Epithelial cell of umbilical artery (primary cell): ENCODE measurements at places on chromosomes 2 and 18. TPM values are rescaled to one million over a fixed set of nuclear protein-coding genes. Genes with fewer than 3 reads are reported as not detected.

The CWC22 gene
- total RNA-seq, result 15.3 and 17.3 TPM in 2 replicates

The SERPINB7 gene
- under 0.01 and 0.30 TPM in 2 replicates for total RNA-seq

The HJURP gene
- 23.1 and 26.0 TPM in 2 replicates for total RNA-seq

The WNT10A gene
- total RNA-seq, result not detected in 2 replicates

The CNDP1 gene
- not detected in 2 replicates for total RNA-seq

The DSG1 gene
- total RNA-seq, result not detected in 2 replicates

The LYG1 gene
- not detected in 2 replicates for total RNA-seq

The INPP5D gene
- 18.7 and 24.7 TPM in 2 replicates for total RNA-seq

The GALNT1 gene
- total RNA-seq, result 355 and 477 TPM in 2 replicates

The BOLL gene
- not detected in 2 replicates for total RNA-seq

The NYAP2 gene
- total RNA-seq, result not detected in 2 replicates

The VWA3B gene
- not detected in 2 replicates for total RNA-seq
